ENCODE measurements at places on chromosomes 16 and 17. TPM values are rescaled to one million over a fixed set of nuclear protein-coding genes. Genes with fewer than 3 reads are reported as not detected.

- DNase-seq, result no peak
These were observed 217.4 kb downstream of the RPTOR start for GRCh38 chr17:80762076-80762475.

The KPNA2 gene
- total RNA-seq, result 20.4 TPM

GRCh38 chr17:41421617-41422016 lies 2.8 kb downstream of the KRT37 start:
- DNase-seq, result no peak

GRCh38 chr17:70270554-70270953 lies 101.2 kb downstream of the KCNJ2 start:
- no peak for DNase-seq

DNA sequence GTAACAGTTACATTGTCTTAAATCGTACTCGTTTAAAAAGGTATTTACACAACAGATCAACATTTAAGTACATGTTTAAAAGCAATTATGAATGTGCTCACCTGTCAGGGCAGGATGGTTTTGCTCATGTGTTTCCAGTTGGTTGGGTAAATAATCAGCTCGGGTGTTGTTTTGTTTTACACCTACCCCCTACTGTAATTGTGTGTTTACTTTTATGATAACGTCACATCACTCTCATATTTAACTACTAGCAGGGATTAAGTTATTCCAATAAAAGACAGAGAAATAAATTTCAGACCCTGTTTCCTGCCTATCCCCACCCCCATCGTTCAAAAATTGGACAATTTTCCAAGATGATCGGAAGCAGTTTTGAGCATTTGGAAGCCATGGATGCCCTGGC lies 390.2 kb downstream of the SEC14L1 start:
- DNase-seq, result no peak

DNA sequence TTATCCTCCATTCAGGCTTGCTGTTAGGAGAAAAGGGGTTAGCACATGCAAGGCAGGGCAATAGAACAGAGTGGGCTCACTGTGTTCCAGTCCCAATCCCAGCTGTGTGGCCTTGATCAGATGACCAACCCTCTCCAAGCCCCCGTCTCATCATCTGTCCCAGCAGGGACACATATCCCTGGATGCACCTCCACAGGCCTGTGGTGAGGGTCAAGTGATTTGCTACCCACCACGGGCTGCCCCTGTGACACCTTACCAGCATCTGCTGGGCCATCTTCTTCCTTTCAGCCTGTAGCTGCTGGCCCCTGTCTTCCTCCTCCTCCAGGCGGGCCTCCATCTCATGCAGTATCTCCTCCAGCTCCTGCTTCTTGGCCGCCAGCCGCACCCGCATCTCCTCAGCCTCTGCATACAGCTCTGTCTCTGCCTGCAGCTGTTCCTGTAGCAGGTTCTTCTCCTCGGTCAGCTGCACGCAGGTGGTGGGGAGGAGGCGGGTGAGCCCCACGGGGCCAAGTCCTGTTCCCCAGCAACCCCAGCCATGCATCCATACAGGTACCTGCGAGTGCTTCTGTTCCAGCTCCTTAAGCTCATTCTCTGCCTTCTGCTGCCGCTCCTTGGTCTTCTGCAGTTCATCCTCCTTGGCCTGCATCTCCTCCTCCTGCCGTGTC lies 91.3 kb downstream of the NDE1 start:
- peak; percentile 7 for DNase-seq

- peak; percentile 83 for DNase-seq
These were observed 79.9 kb downstream of the GPRC5B start for GRCh38 chr16:19804538-19805323.

GRCh38 chr16:56742030-56742984 lies 12.4 kb downstream of the NUP93 start:
- DNase-seq, result no peak
